ENCODE measurements at places on chromosomes 13 and 19.

DNA sequence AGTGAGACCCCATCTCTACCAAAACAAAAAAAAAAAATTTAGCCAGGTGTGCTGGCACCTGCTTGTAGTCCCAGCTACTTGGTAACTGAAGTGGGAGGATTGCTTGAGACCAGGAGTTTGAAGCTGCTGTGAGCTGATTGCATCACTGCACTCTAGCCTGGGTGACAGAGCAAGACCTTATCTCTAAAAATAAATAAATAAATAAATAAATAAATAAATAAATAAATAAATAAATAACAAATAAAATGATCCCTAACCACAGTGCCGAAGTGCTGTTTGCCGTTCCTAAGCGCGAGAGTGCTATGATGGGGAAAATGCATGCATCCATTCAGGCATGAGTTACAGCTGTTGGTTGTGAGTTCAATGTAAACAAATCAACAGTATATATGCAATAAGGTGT, 27.2 kb downstream of the WDR88 start:
- DNase-seq: no peak

GRCh38 chr13:52004511-52005170, 6.6 kb downstream of the ATP7B start:
- no peak for DNase-seq

DNA sequence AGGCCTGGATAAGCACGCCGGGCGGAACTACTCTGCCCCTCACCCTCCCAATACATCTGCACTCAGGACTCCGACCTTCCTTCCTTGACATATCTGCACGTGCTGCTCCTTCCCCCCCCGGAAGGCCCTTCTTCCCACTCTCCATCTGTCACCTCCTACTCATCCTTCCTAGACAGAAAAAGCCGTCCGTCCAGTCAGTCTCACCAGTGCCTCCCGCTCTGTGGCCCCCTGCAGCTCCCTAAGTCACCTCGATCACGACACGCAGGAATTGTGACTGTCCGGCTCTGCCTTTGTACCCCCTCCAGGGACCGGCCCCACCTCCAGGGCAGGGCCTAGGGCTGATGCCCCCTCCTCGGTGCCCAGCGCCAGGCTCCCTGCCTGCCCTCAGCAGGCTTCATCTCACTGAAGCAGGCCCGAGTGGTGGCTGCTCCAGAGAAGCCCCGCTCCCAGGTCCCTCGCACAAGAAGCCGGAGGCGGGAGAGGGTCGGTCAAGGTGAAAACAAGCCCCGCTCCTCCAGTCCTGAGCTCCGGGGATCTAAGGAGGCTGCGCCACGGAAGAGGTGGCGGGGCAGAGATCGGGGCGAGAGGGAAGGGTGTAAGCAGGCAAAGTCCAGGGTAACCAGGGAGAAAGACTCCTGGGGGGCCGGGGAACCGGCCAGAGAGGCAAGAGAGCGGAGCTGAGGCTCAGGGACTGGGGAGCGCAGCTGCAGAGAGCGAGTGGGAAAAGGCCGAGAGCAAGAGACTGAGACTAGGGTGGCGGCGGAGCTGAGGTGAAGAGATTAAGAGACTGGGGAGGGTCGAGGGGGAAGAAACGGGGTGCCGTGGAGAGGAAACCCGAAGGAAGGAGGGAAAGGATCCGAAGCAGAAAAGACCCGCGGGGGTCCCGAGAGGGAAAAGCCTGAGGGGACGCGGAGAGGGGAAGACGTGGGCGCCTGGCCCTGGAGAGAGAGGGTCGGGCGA, 1.1 kb downstream of the PPP6R1 start:
- DNase-seq: no peak

GRCh38 chr19:42189133-42189532, 28.3 kb downstream of the DEDD2 start:
- no peak for DNase-seq

DNA sequence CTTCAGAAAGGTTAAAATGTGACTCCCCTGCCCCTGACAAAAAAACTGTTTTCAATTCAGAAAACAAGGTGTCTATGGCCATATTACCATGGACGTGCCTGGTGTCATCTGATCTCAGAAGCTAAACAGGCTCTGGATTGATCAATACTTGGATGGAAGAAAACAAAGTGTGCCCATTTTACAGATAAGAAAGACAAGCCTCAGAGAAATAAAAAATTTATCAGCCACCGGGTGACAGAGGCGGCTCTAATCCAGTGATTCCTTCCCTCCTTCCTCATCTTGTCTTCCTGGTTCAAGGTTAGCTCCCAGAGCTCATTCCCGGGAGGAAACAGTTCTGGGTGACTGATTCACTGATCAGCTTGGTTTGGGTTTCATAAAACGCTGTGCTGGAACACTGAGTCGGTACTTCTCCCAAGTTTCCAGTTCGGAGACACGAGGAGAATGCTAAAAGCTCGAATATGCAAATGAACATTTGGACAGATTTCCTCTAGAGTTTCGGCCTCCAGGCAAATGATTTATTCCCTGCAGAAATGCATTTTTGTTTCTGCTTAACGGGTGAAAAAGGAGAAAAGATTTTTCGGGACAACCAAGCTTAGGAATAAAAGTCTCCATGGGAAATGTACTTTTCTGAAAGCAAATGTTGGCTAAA, 211.2 kb downstream of the UQCRFS1 start:
- DNase-seq: no peak

- no peak for DNase-seq
Observed at GRCh38 chr19:13856497-13856896, 20.4 kb upstream of the NANOS3 start.

GRCh38 chr13:105165449-105166125, 1369.9 kb downstream of the EFNB2 start:
- no peak for DNase-seq

DNA sequence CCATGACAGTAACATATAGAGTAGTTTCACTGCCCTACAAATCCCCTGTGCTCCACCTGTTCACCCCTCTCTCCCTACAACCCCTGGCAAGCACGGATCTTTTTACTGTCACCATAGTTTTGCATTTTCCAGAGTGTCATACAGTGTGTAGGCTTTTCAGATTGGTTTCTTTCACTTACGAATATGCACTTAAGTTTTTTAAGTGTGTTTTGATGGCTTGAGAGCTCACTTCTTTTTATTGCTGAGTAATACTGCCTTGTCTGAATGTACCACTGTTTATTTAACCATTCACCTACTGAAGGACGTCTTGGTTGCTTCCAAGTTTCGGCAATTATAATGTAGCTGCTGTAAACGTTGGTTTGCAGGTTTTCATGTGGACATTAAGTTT, 175.1 kb downstream of the ITGBL1 start:
- no peak for DNase-seq

- no peak for DNase-seq
Observed at GRCh38 chr19:18311502-18312091, 11.3 kb downstream of the LSM4 start.

DNA sequence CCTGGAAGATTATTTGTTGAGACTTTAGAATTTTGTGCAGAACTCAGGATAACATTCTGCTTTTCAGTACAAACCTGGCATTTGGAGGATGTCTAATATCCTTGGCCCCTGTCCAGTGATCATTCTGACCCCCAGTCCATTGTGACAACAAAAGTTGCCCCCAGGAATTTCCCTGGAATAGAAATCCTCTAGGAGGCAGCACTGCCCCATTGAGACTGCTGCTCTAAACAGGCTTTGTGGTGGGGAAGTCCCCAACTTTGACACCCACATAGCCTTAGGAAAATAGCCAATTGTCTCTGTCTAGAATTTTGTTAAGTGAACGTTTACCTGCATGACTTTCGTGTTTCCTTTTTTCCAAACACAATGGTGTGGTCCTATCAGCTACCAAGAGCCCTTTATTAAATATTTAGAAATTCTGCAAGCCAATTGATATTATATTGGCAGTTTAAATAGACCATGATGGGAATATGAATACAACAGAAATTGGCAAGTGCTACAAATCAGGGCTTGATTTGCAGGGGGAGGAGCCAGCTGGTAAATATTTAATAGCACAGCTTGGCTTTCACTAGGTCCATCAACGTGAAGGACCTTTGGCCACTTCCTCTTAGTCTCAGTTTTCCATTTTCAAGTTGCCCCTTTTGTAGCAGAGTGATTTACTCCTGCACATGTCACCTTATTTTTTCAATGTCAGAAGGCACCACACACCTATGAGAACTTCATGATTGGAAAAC, 451.7 kb downstream of the EFNB2 start:
- DNase-seq: no peak

DNA sequence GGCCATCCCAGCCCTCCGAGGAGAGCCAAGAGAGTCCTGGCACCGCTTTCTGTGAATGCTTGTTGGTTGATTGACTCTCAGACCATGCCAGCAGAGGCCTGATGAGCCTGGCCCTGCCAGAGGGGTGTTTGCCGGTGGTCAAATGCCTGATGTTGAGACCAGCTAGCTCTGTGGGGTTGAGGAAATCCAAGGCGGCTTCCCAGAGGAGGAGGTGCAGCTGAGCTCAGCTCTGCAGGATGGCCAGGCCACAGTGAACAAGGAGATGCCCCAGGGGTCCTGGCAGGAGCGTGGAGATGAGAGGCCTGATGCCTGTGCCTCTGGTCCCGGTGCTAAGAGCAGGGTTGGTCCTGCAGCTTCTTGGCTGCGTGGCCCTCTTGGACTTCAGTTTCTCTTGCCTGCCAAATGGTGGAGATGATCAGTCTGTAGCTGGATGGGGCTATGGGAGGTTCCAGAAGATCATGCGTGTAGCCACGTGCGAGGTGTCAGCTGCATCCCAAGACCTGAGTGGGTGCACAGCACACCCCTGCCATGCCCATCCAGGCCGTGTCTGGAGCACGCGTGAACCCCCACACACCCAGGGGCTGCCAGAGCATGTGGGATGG, 16.8 kb downstream of the NFIC start:
- no peak for DNase-seq

DNA sequence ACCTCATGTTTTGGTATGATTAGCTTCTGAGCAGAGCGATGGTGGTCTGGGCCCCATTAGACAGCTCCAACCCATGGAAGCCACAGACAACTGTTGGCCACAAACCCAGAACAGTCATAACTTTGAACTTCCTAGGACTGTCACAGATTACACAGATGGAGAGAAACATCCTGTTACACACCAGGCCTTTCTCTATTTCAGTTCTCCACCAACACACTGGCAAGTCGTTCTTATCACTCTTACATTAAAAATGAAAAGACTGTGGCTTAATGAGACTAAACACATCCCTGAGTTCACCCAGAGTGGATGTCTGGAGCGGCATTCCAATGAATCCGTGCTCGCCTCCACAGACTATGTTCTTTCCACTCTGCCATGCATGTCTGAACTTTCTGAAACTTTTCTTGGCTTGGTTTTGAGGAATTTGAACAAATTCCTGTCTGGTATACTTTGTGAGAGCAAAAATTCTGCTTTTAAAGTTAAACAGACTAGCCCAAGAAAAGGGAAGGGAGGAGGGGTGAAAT, 109.1 kb downstream of the NALCN start:
- DNase-seq: no peak

DNA sequence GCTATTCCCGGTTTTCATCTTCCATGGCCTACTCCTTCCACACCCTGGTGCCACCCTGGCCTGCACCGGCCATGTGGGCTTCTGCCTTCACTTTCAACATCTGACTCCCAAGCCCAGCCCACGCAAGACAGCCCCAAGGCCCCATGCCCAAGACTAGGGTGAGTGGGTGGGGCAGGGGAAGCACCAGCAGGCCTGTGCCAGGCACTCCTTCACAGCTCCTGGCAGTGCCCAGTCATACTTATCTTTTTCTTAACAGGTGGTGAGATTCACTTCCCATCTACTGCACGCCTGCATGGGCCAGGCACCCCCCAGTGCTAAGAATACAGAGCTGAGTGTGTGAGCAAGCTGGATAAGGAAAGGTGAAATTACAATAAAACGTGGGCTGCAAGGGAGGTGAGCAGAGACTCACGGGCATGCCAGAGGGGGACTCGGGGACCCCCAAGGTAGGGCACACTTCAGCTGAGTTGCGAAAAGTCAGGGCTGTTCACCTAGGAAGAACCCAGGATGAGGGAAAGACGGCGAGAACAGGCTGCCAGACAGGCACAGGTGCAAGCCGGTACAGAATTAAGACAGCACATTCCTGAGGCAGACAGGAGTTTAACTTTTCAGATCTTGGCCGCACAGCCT, 55.7 kb downstream of the COL4A1 start:
- no peak for DNase-seq

- DNase-seq: no peak
Observed at GRCh38 chr19:54369082-54369687, 4.5 kb upstream of the LAIR1 start.

DNA sequence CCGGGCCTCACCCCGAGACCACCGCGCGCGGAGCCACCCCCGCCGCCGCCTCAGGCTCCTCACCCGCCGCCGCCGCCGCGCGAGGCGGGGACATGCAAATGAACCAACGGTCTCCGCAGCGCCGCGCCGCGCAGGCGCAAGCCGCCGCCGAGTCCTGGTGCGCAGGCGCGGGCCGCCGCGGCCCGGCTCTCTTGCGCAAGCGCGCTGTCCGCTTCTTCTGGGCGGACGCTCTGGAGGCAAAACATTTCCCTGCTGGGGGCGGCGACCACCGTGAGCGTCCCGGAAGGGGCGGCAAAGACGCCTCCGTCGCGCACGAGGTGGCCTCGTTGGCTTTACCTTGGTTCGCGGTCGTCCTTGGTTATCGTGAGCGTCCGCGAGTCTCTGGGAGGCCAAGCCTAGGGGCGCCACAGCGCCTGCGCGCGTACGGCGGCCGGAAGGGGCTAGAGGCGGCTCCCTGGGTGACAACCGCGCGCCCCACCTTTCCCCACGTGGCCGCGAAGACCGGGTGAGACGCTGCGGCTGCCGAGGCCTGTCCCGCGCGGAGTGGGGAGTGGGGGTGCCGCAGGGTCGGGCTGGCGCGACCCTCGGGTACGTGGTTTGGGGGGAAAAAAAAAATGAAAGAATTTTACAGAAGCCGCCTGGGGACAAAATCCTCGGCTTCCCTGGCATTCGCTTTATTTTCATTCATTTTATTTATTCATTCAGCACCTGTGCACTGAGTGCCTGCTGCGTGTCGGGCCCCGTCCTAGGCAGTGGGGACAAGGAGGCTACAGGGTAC, at the start of the genes ARMC6 and SUGP2:
ARMC6 (plus strand) TSS at position 178 of the 778 bp plus-strand sequence. CDS start 607 bp downstream, outside the sequence.
SUGP2 (minus strand) TSS at position 92 of the 778 bp plus-strand sequence. CDS start 2,446 bp downstream, outside the sequence.
- no peak for DNase-seq

DNA sequence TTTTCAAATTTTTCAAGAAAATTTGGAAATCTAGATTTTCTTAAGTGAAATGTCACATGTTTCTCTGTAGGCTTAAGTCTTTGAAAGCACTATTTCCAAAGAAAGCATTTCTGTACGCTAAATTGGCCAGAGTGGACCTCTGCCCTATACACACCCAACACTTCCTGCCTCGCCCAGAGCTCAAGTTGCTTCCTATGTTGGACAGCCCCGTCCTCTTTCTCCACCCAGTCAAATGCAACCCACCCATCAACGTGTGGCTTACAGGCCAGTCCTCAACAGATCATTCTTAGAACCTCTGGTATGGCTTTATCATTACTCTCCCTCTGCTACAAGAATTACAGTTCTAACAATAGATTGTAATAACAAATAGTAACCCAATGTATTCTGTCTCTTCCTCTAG, 24.2 kb downstream of the KLF12 start:
- no peak for DNase-seq

All from cerebellar nuclear complex (tissue), 1 donor.